ENCODE measurements at places on chromosomes 1 and 21.

DNA sequence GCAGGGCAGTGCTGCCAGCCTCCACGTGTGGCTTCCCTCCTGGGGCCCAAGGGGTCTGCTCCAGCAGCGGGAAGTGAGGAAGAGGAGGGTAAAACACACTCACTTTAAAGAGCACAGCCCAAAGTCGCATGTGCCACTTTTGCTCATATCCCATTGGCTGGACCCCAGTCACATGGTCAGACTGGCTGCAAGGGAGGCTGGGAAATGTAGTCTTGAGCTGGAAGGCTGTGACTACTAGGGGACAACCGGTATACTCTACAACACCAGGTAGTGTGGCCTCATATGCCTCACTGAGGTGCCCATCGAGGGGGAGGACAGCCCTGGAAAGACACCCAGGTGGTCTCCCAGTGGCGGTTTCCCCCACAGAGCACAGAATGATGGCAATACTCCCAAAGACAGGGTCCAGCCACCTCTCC lies 45.2 kb downstream of the CAMK2N1 start:
- DNase-seq = no peak

GRCh38 chr1:83692524-83693381 lies 306.2 kb downstream of the TTLL7 start:
- no peak for DNase-seq

DNA sequence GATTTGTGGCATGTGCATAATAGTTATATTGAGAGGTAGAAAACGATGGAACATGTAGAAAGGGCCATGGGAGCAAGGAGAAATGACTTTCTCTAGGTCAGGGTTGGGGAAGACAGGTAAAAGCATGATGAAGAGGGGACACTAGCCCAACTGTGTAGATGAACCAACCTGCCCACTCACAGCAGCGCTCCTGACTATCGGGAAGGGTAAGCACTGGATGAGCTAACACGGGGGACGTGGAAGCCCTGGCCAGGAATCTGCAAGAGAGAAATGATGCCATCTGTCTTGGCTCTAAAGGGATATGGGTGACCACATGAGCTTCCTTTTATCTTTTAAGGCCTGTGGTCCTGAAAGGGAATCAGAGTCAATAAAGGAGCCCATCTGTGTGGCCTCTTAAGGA lies 36.2 kb upstream of the TMEM125 start:
- DNase-seq = no peak

DNA sequence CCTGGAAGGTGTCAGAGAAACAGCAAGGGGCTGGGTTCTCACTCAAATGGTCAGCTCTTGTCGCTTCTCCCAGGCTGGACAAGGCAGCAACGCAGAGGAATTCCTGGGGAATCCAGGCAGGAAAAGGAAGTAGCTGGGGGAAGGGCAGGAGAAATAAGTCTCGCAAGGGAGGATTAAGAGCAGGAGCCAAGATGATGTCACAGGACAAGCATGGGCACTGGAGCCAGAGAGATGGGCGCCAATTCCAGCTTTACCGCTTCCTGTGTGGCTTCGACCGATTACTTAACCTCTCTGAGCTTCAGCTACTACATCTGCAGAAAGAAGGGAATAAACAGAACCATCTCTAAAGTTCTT lies 70.5 kb downstream of the SSBP3 start:
- DNase-seq = no peak

- DNase-seq = no peak
These were observed 271.2 kb downstream of the MATN1 start for GRCh38 chr1:30452170-30452569.

DNA sequence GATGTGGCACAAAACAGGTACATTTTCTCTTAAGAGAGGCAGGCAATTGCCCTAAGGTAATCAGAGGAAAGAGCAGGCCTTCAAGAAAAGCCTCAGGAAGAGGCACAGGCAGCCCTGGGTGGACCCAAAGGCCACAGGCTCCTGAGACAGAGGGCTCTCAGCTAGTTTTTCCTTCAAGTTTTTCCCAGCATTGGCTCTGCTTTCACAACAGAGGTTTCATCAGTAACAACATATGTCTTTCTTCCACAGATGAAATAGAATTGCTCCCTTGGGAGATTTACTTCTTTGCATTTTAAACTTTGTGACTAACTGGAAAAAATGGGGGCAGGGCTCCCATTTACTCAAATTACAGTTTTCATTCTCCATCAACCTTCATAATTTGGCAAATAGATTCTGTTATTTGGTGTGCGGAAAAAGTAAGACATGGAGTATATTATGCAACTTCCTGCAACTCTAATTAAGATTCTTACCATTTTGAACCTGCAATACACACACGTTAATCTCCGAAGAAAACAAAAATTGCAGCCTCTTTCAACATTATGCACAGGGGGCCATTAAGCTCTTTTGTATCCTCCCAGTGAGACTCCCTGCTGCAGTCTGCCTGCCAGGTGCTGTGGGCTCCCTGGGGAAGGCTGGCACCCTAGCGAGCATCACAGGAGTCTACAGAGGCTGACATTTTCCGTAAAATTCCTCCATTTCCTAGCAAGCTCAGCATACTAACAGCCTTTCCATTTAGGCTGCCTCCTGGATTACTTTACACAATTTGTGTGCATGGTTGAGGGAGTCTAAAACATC lies 282.3 kb downstream of the USH2A start:
- DNase-seq = no peak

GRCh38 chr1:164609089-164609488 lies 50.1 kb downstream of the PBX1 start:
- no peak for DNase-seq

DNA sequence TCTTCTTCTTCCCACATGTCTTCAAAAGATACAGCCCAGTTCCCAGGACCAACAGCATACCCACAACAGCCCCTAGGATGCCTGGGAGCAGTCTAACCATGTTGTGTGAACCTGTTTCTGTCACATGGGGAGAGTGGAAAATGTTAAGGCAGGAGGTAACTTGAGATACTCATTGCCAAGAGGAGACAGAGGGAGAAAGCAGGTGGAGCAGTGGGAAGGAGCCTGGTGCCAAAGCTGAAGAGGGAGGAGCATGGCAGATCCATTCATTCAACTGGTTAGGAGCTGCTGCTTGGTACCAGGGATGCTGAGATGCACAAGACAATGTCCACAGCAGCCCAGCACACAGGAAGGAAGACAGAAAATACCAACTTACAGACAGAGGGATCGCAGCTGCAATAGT lies 149.8 kb upstream of the ETV3 start:
- DNase-seq = no peak

GRCh38 chr21:45579383-45580180 lies 37.3 kb upstream of the SLC19A1 start:
- DNase-seq = no peak

GRCh38 chr1:10555635-10556429 lies 81.1 kb downstream of the PEX14 start:
- DNase-seq = no peak

DNA sequence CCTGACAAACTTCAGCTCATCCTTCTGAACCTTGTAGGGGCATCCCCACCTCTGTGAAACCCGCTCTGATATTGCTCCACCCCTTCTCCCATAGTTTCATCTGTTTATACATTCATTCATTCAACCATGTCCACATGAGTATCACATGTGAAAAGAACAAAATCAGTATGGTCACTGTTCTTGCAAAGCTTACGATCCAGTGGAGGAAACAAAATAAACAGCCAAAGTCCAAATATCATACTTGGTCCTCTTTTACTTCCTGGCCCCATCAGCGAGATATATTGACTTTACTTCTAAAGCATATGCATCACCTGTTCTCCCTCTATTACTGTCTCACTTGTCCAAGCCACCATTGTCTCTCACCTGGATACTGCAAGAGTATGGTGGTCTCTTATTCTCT lies 35.6 kb downstream of the C8A start:
- no peak for DNase-seq

DNA sequence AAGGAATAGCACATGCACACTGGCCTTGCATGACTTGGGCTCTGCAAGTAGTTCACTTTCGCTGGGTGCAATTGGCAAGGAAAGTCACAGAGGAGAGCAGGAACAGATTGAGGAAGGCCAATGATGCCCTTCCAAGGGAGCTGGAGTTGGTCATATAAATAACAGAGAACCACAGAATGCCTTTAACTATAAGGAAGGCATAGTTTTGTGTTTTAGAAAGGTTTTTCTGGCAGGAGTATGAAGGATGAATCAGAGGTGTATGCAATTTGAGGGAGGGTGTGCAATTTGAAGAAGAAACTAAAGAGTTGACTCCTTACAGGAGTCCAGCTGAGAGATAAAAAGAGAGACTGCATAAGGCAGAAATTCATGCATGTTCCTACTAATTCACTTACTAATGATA lies 112.1 kb downstream of the PHTF1 start:
- DNase-seq = no peak

- DNase-seq = no peak
These were observed 42.1 kb upstream of the DNAJC6 start for GRCh38 chr1:65267271-65267670.

DNA sequence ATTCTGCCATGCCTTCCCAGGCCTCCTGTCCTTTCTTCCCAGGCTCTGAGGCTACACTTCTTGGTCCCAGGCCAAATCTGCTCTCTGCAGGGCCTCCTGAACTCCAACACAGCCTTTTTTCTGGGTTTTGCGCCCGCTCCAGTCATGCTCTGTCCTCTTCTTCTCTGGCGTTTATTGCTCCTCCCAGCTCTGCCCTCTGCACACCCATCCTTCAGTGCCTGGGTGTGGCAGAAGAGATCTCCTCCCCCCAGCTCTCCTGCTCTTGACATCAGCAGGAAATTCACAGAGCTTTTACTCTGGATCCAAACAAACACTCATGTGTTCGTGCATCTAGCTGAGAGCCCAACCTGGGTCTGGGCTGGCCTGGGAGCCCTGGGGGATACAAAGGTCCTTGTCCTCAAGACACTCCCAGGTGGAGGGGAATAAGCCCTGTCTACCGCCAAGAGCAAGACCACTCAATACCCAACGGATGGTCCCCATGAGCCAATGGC lies 22.9 kb upstream of the EPS8L3 start:
- DNase-seq = no peak

DNA sequence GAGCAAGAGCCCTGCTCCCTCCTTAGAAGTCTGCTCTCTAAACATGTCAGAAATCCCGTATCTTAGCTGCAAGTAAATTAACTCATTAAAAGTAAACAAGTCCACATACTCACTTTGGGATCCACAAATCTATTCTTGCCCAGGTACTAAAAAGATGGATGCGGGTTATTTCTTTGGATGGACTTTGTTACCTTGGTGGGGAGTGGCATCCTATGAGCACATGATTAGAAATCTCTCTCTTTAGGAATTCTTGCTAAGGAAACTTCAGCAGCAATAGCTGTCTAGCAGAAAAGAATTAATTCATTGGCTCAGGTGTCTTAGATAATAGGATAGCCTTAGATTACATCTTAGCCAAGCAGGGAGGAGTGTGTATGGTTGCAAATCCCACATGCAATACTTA lies 25.2 kb downstream of the NRDC start:
- DNase-seq = no peak

- DNase-seq = peak; percentile 44
These were observed at the start of gene GBP2 for GRCh38 chr1:89125913-89126580. GBP2 (minus strand) TSS chr1:89126114; CDS start chr1:89121966, 4,148 bp downstream.

GRCh38 chr1:6401673-6402072 lies 8.1 kb upstream of the ACOT7 start:
- DNase-seq = no peak

DNA sequence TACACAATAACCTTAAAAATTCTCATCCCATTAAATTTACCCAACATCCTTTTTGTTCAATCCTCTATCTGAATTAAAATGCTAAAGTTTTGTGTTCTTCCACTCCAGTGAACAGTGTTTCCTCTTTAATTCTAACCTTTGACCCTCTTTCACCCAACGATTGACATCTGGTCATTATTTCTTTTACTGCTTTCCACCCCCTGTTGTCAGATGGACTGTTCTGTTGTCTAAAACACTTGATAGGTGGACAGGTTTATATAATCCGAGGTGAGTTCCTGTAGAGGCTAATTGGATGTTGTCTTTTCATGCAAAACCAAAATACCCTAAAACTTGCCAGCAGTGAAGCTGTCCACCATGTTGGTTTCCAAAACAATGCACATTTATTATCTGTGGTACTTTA lies 73.4 kb upstream of the SERTAD4 start:
- no peak for DNase-seq

- DNase-seq = peak; percentile 48
These were observed 10.8 kb upstream of the PLEKHG5 start for GRCh38 chr1:6502000-6502891.

- no peak for DNase-seq
These were observed 63.5 kb downstream of the CYP4B1 start for GRCh38 chr1:46862348-46862747.

- no peak for DNase-seq
These were observed 2133.0 kb downstream of the NCAM2 start for GRCh38 chr21:23131177-23131576.

DNA sequence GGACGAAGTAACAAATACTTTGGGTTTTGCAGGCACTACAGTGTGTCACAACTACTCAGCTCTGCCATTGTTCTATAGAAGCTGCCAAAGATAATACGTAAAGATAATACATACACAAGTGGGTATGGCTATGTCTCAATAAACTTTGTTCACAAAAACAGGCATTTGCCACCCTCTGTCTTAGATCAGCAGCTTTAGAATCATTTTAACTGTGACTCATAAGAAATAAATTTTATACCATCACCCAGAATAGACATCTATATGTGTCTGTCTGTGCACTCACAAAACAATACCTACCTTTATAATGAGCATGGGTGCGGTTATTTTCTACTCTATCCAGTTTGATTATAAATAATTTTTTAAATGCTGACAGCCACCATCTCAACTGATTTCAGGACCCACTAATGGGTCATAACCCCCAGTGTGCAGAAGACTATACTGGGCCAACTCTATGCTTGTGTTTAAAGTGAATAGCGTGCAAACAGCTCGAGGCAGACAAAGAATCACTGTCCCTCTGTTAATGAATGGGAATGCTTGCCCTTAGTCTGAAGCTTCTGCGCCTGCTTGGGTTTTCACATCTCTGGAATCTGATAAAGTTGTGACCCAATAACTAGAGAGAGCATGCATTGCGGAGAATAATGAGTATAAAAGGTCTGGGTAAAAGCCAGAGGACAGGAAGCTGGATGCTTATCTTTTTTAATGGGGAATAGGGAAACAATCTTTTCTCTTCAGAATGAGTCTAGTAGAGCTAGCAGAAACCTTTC lies 216.2 kb downstream of the PLPP3 start:
- no peak for DNase-seq

- no peak for DNase-seq
These were observed 62.9 kb upstream of the ATP1A1 start for GRCh38 chr1:116310180-116310579.

DNA sequence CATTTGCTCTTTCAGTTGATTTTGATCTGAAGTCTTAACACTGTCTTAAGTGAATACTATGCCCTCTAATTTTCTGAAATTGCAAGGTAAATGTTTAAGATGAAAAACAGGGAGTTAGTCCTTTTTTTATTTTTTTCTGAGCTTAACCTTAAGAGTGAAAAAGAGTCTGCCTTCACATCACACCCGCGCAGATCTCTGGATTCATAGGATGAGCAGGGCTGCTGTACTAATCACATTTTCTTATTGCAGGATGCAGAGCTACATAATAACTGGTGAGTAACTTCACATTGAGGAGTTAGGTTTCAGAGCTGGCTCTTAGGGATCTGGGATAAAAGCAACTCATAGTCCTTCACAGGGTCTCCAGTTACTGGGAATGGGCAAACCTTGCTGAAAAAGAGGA lies 188.7 kb upstream of the ATP1B1 start:
- DNase-seq = no peak

GRCh38 chr1:206447792-206448191 lies 22.5 kb upstream of the IKBKE start:
- DNase-seq = no peak
